EL (cell line): ENCODE measurements at places on chromosomes 1 and 21.
A peak's percentile ranks its signal among the peaks of the same experiment; 100 is the strongest.

DNA sequence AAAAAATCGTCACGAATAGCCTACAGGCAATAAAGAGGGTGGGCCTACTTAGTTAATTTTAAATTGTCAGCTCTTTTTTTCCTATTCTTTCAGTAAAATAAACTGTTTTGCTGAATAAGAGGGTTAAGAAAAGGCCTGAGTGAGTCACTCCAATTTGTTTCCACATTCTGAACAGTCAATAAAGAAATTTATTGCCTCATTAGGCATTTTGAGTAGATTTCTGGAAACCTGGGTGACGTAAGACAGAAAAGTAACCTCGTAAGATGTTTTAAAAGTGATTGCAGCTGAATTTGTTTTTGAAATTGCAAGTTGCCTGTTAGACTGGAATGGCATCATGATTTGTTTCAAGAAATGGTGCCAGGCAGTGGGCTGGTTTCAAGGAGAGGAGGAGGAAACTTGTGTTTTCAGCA is 439.3 kb downstream of the USP25 start:
- peak; percentile 21 for DNase-seq

GRCh38 chr1:116106646-116107045 is 4.6 kb upstream of the MAB21L3 start:
- no peak for DNase-seq

- no peak for DNase-seq
Measured at GRCh38 chr1:192927496-192927895, 118.7 kb downstream of the RGS2 start.

GRCh38 chr1:225896937-225897549 is 8.1 kb upstream of the LEFTY1 start:
- no peak for DNase-seq

DNA sequence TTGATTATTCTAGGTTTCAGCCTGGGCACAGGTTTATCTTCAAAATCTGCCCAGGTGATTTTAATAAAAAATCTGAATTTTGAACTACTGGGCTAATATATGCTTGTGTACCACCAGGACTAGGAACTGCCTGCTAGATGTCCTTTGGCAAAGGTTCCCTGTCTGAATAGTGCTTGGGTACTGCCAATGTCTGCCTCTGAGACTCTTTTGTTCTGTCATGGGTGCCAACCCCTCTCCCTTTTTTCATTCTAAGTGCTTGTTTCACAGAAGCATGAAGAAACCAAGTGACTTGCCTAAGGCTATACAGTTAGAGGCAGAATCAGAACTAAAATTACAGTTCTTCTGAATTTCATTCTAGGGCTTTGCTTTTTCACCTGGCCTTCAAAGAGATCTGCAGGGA is 106.3 kb upstream of the CACHD1 start:
- no peak for DNase-seq

DNA sequence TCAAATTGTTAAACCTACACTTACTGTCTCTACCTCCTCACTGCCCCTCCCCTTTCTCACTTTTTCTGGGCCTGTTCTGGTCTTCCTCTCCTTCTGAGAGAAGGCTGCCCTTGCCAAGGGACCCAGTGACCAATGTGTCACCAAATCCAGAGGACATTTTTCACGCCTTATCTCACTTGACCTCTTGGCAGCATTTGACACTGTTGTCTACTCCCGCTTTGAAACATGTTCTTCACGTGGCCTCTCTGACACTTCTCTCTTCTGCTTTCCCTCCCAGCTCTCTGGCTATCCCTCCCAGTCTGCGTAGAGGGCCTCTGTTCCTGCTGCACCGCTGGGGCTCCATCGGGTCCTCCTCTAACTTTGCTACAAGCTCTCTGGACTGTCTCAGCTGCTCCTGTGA is 25.3 kb downstream of the KCNQ4 start:
- DNase-seq = no peak
